ENCODE measurements at places on chromosomes 3 and 15.

- no peak for DNase-seq
Observed at GRCh38 chr15:70447521-70447920, 315.8 kb downstream of the UACA start.

- no peak for DNase-seq
Observed at GRCh38 chr3:49911611-49912010, 7.9 kb upstream of the MST1R start.

DNA sequence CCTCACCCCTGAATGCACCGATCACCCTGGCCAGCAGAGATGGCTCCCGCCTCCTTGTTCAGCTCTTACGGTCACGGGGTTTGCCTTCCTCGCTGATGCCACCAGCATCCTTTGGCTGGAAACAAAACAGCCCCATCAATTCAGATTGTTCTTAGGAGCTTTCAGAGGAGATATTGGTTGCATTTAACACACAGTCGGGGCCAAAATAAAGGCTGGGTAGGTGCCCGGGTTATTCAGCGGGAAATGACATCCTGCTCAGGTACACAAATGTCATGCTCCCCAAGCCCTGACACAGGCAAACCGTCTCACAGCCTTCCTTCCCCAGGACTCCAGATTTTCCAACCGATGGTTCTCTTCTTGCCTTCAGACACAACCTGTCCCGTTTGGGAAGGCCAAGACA is 62.4 kb upstream of the MEF2A start:
- DNase-seq = no peak

- DNase-seq = no peak
Observed at GRCh38 chr15:95615436-95615835, 715.1 kb upstream of the NR2F2 start.

- DNase-seq = peak; percentile 99
Observed at GRCh38 chr15:81323944-81324881, at the start of gene STARD5. Gene STARD5, minus strand, starts transcription at chr15:81324141. Its CDS starts 42 bp downstream, at chr15:81324099.

- peak; percentile 43 for DNase-seq
Observed at GRCh38 chr3:11643201-11643603, 513 bp downstream of the VGLL4 start.

GRCh38 chr15:33155691-33156420 is 38.7 kb downstream of the FMN1 start:
- DNase-seq = no peak

DNA sequence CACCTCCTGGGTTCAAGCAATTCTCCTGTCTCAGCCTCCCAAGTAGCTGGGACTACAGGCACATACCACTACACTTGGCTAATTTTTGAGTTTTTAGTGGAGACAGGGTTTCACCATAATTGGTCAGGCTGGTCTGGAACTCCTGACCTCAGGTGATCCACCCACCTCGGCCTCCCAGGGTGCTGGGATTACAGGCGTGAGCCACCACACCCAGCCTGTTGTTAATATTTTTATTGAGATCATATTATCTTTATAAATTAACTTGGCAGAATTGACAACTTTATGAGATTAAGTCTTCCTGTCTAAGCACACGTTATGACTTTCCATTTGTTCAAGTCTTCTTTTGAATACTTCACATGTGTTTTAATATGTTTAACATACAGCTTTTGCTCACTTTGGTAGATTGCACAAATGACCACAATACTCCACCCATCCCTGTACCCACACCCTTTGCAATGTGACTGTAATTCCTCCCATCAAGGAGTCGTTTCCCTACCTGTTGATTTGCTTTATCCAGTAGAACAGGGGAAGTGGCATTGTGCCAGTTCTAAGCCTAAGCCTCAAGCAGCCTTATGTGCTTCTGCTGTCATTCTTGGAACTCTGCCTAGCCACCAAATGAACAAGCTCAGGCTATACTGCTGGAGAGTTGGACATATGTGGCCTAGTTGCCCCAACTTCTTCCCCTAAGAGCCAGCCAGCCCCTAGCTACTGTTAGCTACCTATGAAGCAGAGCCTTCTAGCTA is 8.2 kb downstream of the XYLB start:
- DNase-seq = no peak

- no peak for DNase-seq
Observed at GRCh38 chr15:44101944-44102343, 93.1 kb downstream of the FRMD5 start.
